ENCODE measurements at places on chromosomes 3 and 15. TPM values are rescaled to one million over a fixed set of nuclear protein-coding genes. Genes with fewer than 3 reads are reported as not detected.
A peak's percentile ranks its signal among the peaks of the same experiment; 100 is the strongest.

The IGF1R gene
- 6.6 TPM for total RNA-seq

DNA sequence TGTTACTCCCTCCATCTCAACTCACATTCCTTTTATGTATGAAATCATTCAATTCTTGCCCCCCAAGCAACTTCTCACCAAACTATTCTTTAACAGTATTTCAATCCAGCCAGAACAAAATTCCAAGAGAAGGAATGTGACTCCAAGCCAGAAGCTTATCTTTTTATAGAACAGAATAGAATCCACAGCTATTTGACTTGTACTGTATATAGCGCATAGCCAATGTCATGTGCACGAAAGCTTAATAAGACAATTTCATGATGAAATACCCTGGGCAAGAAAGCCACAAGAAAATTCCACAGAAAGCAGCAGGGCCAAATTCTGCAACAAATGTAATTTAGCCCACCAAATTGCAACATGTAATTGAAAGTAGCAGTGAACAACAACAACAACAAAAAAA, 127.6 kb upstream of the UBE2E2 start:
- no peak for DNase-seq

The NXPE3 gene
- 12.3 TPM for total RNA-seq

DNA sequence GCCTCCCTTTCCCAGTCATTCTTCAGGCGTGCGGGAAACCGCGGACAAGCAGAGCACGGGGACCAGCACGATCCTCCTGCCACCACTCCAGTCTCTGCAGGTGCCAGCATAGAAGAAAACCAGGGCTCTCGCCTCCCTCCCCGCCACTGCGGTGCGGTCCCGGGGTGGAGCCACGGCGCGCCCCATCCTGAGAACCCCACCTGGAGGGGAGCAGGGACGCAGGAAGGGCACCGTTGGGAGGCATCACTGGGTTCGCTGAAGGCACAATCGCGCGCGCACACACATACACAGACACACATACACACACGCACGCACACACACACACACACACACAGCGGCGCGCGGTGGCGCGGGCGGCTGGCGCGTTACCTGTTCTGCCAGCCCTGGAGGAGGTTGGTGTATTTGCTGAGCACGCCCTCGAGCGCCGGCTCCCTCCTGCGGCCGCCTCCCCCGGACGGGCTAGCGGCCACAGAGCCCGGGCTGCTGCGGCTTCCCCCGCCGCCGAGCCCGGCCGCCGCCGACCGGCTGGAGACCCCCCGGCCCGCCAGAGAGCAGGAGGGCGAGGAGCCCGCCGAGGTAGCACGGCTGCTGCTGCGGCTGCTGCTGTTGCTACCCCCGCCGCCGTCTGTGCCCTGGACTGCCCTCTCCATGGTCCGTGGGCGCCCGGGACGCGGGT, 394 bp downstream of the OSBPL10 start:
- peak; percentile 56 for DNase-seq

GRCh38 chr3:136437043-136437442, 186.9 kb downstream of the PCCB start:
- no peak for DNase-seq

The LMAN1L gene
- total RNA-seq: not detected

GRCh38 chr3:180684807-180685206, 5.5 kb upstream of the CCDC39 start:
- no peak for DNase-seq

DNA sequence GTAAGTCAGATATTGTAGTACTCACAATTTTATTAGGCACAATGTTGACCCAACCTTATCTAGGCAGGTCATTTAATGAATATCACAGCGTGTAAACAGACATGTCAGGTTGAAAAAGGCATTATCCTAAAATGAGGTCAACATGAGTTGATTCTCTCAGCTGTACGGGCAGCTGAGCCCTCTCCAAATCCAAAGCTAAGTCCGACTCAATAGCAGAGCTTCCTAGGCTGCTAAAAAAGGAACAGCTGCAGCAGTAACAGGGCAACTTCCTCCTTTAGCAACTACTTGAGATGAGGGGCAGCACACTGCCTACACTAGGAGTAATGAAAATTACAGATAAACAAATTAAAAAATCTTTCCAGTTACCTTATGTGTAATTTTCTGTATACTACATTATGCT, 189.2 kb downstream of the CADM2 start:
- DNase-seq: peak; percentile 35

- DNase-seq: no peak
These were observed 23.4 kb downstream of the SOX14 start for GRCh38 chr3:137787529-137787928.

DNA sequence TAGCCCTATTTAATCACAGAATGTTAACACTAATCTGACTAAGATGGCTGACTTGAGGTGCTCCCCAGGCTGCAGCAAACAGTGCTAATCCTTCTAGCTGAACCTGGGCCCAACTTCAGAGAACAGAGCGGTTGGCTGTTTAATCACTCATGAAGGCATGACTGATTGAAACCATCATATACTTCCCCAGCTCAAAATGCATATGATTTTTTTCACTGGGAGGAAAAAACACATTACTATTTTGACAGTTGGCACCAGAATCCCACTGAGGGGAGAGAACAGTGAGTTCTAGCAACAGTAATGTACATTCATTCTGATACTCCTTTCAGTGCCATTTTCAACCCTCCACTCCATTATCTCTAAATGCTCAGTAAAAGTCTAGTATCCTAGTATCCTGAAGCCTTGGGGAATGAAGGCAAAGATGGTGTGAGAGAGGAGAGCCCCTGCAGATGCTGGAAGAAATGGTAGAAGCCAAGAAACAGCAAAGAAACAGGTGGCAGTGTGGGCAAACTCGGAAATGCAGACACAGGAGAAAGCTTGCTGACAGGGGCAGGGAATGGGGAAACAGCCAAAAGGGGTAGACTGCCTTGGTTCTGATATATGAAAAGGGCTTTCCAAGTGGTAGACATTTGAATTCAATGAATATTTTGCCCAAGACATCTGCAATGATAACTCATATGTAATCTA, 34.4 kb upstream of the CASR start:
- no peak for DNase-seq

- DNase-seq: no peak
These were observed 62.0 kb downstream of the LEO1 start for GRCh38 chr15:51909584-51909983.

DNA sequence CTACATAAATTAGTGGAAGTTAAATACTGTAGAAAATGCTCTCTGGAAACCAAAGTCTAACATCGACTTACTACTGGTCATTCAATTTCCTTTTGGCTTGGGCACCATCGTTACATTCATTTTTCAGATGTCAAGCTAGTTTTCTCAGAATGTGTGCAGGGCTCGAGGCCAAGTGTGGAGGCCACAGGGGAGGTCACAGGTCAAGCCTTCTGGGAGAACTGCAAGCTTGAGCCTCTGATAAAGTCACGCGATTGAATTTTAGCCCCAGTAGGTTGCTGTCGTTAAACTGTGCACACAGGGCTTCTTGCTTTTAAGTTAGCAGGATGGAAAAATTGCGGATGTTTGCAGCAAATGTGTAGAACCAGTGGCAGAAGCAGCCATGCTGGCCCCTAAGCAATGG, 182.2 kb downstream of the APBA2 start:
- no peak for DNase-seq

The EFCAB12 gene
- total RNA-seq: not detected

DNA sequence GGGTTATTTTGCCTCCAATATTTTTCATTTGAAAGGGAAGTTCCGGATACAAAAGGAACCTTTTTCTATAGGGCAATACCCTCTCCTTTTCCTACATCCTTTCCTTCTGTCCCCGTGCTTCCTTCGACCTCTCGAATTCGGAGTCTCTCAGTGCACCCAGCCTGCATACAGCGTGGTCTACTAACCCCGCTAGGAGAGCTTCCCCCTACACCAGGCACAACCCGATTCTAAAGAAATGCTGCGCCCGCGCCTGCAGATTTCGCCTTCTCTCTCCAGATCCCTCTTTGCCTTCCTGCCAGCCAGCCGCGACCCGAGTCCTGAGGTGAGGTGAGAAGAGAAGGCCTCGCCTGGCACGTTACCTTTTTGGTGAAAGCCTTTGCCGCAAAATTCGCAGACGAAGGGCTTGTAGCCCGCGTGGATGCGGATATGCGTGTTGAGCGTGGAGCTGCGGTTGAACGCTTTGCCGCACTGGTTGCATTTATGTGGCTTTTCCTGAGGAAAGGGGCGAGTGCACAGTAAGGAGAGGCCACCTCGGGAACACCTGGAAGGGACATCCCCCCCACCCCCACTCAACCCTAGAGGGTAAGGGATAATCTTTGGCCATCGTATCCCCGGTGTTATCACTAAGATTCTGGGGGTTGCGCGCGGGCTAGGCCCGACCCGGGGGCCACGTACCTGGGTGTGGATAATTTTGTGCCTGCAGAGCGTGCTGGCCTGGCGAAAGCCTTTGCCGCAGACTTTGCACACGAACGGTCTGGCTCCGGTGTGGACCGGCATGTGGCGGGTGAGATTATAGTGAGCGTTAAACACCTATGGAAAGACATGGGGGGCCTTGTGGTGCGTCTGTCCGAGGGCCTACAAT, 2.3 kb downstream of the FEZF2 start:
- no peak for DNase-seq

DNA sequence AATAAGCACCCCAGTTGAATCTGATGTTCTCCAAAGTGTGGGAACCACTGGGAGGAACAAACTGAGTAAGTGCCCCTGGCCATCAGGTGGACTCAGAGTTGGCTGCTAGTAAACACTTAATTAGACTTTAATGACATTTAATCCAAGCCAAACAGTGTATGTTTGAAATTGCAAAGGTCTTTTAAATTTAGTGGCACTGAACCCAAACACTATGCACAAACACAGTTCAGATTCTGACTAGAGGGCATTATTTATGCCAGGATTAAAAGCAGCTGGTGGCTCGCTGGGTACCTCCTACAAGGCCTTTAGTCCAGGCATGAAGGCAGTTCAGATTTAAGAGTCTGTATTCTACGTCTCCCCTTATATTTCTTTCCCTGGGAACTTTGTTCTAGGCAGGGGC, 264.8 kb downstream of the CLSTN2 start:
- no peak for DNase-seq

- DNase-seq: no peak
These were observed 74.9 kb downstream of the ETFA start for GRCh38 chr15:76236350-76236749.

DNA sequence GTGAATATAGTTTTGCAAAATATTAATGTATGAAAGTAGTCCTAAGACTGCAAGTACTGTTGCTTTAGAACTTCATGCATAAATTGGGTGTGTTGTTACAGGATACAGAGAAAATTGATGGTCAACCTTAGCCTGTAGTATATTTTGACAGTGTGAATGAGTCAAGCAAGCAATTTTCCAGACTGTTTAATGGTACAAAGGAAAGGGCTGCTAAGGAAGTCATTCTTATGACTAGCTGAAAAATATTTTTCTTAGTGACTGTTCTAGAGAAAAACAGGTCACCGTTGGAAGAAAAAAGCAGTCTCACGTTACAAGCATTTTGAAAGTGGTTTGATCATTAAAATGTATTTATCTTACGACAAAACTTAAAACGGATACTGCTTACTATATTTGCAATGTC, 49.2 kb downstream of the MBNL1 start:
- peak; percentile 31 for DNase-seq

GRCh38 chr3:53198996-53199395, 38.0 kb downstream of the PRKCD start:
- no peak for DNase-seq

GRCh38 chr15:78097667-78098066, 5.3 kb downstream of the SH2D7 start:
- DNase-seq: no peak

The SLC2A2 gene
- total RNA-seq: not detected

DNA sequence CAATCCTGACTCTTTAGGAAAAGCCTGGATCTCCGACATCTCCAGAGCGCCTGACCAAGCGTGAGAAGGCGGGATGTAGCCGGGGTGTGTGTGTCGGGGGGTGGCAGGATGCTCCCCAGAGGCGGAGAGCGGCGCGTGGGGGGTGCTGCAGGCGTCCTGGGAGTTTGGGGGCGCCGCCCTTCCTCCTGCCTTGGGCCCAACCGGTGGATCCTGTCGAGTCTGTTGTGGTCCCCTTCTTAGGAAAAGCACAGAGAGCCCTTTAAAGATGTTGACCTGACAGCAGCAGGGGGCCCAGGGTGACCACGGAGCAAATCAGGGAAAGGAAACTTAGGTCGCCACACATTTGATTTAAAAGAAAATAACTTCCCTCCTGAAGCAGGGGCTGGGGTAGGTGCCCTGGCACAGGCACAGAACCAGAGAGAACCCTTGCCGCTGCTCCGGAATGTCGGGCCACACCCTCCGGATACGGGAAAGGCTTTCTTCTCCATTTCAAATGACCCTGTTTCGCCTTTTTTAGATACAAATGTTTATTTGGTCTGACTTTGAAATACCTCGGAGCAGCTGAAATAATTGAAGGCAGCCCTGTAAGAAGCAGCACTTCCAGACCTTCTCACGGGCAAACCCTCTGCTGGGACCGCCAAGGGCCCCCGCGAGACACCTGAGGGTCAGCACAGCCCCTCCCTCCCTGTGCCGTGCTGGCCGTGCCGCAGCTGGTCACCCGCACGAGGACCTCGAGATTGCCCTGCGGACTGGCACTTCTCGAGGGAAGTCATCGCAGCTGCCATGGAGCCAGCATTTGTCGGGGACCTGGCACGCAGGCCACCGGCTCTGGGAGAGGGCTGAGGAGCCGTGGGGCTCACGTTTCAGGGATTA, 102.9 kb upstream of the KLF13 start:
- peak; percentile 48 for DNase-seq

DNA sequence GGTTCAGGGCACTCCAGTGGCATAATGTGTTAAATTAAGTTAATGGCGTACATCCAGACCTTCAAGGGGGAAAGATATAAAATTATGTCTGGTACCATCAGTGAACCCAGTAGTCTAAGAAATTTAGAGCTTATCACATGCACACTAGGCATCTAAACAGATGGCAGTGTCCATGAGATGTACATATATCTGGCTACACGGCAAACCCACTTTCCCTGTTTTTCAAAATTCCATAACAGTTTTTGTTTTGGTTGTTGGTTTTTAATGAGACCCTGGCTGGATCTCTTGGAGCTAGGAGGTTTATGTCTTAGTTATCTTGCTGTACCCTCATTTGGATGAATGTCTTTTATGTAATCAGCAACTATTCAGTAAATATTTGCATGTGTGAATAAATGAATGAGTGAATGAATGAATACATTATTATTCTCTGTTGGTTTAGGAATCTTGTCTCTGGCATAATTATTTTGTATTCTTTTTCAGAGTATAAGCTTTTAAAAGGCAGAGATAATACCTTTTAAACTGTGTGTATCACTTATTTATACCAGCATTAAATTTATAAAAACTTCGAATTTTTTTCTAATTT, 3.1 kb upstream of the UTS2B start:
- DNase-seq: no peak

GRCh38 chr3:183725387-183725786, 27.8 kb downstream of the YEATS2 start:
- DNase-seq: no peak

The GALNT15 gene
- not detected for total RNA-seq

The MST1R gene
- total RNA-seq: not detected

- no peak for DNase-seq
These were observed 1138.3 kb downstream of the ROBO2 start for GRCh38 chr3:78178209-78178608.

The CILP gene
- total RNA-seq: not detected
